ENCODE measurements at places on chromosomes 2 and 18.

GRCh38 chr18:63253014-63253413 is 66.6 kb downstream of the BCL2 start:
- no peak for DNase-seq

GRCh38 chr18:37578886-37579513 is 13.4 kb upstream of the CELF4 start:
- DNase-seq, result no peak

- DNase-seq, result no peak
Observed at GRCh38 chr2:45691171-45691999, 39.9 kb downstream of the PRKCE start.

GRCh38 chr2:32360416-32360815 is 3.6 kb downstream of the BIRC6 start:
- no peak for DNase-seq

DNA sequence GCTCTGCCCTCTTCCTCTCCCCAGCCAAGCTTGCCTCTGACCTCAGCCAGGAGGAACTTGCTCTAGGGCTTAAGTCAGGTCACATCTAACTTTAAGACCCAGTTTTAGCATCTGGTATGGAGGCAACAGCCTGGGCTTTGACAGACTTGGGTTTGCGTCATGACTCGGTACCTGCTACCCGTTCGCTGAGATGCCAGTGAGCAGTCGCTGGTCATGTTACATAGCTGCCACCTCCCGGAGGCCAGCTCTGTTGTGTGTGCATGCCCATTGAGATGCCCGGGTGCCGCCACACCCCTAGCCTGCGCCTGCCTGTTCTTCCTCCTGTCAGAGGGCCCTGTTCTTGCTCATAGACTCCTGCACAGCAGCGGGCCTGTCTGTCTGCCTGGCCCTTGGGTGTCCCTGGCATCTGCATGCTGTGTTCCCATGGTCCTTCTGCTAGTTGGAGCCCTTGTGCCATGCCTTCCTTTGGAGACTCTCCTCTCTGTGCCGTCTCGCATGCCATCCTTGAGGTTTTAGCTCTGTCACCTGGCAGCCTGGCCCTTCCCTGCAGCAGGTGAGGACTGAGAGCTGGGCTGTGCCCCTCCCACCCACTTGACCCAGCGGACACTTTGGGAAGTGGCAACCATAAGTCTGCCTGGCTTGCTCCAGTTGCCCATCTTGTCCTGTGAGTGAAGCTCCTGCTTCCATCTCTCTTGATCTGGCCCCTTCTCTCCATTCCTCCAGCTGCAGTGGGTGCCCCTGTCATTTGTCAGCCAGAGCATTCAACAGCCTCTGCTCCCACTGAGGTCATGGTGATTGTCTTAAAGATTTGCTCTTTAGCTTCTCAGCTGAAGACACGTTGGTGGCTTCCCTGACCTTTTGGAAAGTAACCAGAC is 24.9 kb downstream of the ASAP2 start:
- DNase-seq, result no peak

GRCh38 chr2:100641125-100641435 is 78.3 kb downstream of the PDCL3 start:
- no peak for DNase-seq

GRCh38 chr2:2825516-2826208 is 494.6 kb upstream of the MYT1L start:
- DNase-seq, result no peak

Measured in Right ventricle myocardium inferior (tissue), 1 donor.